ENCODE measurements at places on chromosomes 7 and 10.

DNA sequence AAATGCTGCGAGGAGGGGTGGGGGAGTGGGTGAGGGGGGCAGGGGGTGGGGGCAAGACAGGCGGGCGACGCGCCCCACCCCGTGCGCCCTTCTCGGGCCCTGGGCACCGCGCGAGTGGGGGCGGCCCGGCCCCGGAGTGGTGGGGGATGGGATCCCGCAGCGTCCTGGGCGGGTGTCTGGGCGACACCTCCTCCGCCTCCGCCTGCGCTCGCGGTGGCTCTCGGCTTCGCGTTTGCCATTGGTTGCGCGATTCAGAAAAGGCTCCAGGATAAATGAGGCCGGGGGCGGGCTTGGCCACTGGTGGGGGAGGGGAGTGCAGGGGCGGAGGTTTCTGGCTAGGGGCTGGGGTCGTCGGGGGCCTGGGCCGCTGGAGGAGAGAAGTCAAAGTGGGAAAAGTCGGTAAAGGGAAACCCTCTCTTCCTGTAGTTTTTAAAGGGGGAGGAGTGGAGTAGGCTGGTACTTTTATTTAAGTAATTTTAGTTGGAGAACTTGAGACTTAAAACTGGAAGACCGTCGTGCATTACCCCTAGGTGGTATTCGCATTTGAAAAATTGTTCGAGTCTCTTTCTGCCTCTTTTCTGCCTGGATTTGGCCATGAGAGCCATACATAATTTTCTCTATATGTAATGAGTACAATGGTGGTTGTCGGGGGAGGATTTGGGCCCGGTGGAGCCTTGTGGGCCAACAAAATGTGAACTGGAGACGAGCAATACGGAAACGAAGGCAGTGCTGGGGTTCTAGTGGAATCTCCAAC lies 992 bp upstream of the IGF2BP3 start:
- DNase-seq = peak; percentile 94

DNA sequence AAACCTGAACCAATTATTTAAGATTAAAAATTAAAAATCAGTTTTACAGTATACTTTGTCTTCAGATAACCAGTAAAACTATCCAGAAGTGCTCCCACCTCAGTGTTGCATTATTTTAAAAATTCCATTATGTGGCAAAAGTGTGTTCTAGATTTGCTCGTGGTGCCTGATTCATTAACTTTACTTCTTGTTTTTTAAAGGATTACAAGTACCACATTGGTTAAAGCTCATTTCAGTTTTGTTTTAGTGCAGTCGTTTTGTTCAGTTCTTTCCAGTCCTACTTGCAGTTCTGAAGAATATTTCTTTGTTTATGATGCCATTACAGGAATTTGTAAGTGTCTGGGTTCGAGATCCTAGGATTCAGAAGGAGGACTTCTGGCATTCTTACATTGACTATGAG lies 69.0 kb downstream of the SNX10 start:
- no peak for DNase-seq

DNA sequence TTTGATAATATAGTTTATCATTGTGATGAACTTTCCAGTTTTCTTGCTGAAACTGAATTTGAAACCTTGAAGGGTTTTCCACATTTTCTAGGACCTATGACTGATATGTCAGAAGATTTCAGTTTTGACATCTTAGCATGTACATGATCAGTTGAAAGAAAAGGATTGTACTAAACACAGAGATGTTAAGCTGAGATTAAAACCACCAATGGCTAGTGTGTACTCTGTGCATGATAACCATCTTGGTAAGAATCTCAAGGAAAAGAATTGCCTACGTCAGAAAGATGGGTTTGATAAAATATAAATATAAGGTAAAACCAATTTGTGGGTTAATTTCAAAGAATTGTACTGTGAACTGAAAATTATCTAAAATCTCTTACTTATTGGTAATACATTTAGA lies 776.4 kb downstream of the GATA3 start:
- DNase-seq = no peak

- no peak for DNase-seq
These were observed 72.1 kb downstream of the INHBA start for GRCh38 chr7:41630741-41631140.

DNA sequence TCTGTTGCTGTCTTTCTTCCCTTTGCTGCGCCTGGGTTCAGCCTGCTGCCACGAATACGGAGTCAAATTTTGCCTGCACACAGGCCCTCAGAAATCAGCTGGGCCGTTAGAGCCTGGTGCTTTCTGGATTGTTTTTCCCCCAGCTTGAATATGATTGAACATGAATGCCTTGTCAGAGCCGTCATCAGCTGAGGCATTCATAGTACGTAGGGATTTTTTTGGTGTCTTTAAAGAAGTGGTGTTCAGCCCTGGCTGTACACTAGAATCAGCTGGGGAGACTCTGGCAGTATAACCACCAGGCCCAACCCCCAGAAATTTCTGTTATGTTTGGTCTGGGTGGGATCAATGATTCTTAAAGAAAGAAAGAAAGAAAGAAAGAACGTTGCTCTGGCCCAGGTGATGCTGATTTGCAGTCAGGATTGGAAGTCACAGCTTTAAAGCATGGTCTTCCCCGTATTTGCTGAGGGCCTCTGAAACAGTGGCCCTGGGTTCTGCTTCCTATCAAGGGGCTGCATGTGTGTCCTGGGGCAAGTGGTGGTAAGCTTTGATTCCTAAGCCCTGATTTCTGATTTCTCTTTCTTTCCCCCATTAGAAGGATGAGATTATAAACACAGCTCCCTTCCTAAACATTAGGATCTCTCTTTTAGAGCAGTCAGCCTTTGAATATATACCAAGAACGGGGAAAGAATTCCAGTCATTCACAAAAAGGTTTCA lies 24.7 kb downstream of the NUB1 start:
- no peak for DNase-seq

- DNase-seq = no peak
These were observed 70.6 kb downstream of the MCMBP start for GRCh38 chr10:119801998-119802538.

GRCh38 chr7:48087349-48087748 lies 1.7 kb upstream of the UPP1 start:
- DNase-seq = no peak

DNA sequence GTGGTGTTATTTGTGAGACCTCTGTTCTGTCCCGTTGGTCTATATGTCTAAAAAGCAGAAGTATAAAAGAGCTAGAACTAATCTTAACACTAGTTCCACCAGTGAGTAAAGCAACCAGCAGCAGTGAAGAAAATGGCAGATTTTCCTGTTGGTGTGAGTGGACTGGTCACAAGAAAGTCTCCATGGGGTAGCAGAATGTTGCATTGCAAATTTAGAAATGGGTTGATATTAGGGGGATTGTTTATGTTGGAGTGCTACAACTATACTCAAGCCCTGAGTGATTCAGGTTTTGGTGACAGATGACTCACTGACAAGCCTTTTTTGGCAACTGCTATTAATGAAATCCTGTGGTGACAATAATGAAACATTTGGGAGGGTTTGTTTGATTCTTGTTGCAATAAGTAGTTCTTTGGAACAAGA lies 5.6 kb downstream of the AVL9 start:
- DNase-seq = no peak

DNA sequence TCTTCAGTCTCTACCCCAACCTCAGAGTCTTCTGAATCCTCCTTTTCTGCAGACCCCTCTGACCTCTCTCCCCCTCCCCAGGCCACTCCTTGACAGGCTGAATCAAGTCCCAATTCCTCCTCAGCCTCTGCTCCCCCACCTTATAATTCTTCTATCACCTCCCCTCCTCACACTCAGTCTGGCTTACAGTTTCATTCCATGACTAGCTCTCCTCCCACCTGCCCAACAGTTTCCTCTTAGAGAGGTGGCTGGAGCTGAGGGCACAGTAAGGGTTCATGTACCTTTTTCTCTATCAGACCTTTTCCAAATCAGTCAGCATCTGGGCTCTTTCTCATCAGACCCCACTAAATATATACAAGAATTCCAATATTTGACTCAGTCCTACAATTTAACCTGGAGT lies 14.6 kb upstream of the LRRC61 start:
- no peak for DNase-seq

GRCh38 chr10:44803862-44804261 lies 107.3 kb upstream of the TMEM72 start:
- no peak for DNase-seq

DNA sequence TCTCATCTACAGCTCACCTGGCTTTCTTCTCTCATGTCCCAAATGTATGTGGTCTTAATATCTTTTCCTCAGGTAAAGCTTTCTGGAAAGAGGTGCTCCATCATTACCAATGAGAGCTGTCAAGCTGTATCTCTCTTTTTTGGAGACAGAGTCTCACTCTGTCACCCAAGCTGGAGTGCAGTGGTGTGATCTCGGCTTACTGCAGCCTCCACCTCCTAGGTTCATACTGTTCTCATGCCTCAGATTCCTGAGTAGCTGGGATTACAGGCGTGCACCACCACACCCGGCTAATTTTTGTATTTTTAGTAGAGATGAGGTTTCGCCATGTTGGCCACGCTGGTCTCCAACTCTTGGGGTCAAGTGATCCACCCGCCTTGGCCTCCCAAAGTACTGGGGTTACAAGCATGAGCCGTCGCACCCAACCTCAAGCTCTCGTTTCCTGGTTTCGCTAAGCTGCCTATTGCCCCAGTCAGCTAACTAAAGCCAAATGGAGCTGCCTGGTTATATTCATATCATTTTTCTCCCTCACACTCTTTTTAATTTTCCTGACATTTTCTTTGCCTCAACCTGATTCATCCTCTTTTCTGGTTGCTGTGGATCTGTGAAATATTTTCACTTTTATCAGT lies 60.5 kb downstream of the SUFU start:
- no peak for DNase-seq

- DNase-seq = no peak
These were observed 177.5 kb downstream of the RAPGEF5 start for GRCh38 chr7:22179442-22179879.

DNA sequence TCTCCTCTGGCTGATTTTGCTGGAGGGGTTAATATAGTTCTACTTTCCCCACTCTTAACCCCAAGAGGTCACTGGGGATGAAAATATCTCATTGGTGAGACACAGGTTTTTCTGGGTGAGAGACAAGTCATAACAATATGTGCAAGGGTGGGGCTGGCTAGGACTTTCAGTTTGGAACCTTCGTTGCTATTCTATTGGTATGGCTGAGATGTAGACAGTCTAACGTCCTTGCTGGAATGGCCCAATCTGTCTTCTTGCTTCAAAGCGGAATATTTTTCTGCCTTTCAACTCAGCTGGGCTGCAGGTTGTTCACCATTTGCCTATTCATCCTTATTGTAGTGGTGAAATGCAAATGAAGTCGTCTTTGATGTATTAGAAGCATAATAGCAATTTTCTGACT lies 267.3 kb upstream of the MKI67 start:
- DNase-seq = no peak

DNA sequence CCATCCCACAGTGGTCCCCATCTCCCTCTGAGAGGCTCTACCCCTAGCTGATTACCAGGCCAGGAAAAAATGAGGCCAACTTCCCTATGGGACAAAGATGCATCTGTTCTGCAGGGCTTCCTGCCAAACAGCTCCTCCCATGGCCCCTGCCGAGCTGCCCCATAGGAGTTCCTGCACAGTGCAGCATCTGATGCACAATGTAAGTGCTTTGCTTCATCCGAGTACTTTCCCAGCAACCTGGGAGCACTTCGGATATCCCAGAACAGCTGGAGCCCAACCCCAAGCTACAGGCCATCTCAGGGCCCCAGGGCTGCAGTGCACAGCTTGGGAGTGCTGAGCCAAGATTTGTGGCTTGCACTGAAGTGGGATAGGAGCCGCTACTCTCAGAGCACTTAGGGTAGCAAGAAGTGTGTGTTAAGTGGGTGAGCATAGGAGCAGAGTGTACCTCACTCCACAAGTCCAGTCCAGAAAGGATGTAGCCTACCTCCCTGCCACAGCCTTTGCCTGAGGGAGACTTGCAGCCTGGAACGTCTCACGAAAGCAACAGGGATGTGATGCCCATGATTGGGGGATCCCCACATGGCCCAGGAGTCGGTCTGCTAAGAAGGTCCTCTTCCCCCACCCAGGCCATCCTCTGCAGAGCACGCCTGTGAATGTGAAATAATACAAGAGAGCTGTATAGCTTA lies 209.6 kb upstream of the VWC2 start:
- DNase-seq = no peak

DNA sequence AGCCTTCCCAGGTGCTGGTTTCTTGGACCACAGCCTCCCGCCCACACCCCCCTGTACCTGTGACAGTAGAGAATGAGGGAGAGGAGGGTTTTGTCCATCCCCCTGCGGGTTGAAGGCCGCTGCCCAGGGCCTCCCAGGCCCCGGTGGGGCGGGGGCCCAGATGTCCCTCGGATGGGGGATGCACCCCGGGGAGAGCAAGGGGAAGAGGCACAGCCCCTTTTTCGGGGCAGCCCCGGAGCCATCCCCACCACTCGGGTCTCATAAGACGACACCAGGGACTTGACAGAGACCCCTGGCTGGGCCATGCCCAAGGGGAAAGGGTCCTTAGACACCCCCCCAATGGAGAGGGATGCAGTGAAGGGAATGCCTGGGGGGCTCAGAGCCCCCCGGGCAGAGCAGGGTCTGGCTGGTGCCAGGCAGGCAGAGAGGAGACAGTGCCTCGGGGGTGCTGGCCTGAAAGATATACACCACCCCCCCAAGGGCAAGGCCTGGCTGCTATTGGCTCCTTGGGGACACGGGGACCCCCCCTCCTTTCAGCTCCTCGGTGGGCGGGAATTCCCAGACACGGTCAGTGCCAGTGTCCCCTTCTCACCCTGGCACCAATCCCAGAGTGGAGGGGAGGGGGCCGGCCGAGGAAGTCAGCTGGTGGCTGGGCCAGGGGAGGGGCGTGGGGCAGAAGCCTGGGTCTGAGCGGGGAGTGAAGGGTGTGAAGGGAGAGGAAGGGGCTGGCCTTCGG lies 3.7 kb upstream of the SPACDR start:
- no peak for DNase-seq

GRCh38 chr7:26759108-26759507 lies 105.3 kb downstream of the SKAP2 start:
- peak; percentile 44 for DNase-seq

GRCh38 chr10:27857616-27858015 lies 112.0 kb upstream of the MKX start:
- DNase-seq = no peak

DNA sequence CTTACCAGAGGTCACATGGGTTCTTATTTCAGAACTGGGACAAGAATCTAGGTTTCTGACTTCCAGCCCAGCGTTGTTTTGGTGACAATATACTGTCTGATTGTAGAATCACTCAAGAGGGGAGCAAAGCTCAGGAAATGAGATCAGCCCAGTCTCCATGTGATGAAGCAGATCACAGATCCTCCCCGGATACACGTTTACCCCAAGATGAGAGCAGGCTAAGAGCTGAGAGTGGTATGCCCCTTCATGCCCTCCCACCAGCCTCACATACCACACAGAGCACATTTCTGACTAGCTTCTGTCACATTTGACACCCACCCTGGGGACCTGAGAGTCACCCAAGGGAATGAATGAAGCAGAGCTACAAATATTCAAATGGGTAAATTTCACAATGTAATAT lies 27.1 kb upstream of the PRKCQ start:
- no peak for DNase-seq

GRCh38 chr10:100377830-100378229 lies 30.8 kb downstream of the SCD start:
- DNase-seq = no peak

GRCh38 chr7:47347346-47347745 lies 234.6 kb downstream of the TNS3 start:
- no peak for DNase-seq

All from WERI-Rb-1 (cell line).